ENCODE measurements at places on chromosomes 6 and 20. TPM values are rescaled to one million over a fixed set of nuclear protein-coding genes. Genes with fewer than 3 reads are reported as not detected.

- H3K36me3 ChIP-seq = peaks cover 3% of the 10 kb centered on the region
- no peaks in the 10 kb centered on the region for H3K27me3 ChIP-seq
- no peak overlapping the region for H3K4me3 ChIP-seq
- no peak for DNase-seq
Measured at GRCh38 chr6:12528581-12529363, 187.8 kb upstream of the PHACTR1 start.

DNA sequence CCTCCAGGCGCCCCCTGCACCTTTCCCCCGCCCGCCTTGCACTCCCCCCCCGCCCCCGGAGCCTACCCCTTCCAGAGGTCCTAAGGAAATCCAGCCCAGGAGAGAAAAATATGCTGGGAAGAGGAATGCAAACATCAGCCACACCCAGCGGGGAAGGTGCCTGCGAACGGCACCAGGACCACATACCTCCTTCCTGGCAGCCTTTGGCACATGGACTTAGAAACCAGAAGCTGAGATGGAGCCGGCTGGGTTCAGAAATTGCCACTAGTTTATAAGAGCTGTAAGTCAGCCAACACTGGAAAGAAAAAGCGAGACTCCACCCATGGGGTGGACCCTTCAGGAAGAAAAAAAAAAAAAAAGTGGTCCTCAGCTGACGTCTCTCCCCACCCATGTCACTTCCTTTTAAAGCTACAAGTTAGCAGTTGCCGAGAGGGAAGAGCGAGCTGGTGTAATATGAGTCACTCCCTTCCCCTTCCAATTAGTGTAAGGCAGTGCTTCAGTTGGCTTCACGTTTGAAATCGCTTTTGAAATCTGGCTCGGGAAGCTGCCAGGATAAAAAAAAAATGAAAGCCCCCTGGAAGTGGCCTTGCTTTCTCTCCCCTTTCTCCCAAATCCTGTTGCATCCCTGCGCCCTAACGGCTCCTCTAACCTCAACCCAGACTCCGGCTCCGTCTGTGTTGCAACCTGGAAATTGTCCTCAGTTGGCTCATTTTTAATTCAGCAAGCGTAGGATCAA, at the start of gene AGPAT4:
AGPAT4 (minus strand) TSS at position 310 of the 736 bp plus-strand sequence. CDS start 41,848 bp downstream, outside the sequence.
- DNase-seq = peak; percentile 55
- H3K27ac ChIP-seq = peak within 1 kb of the TSS; percentile 94
- peaks cover 1% of the 10 kb centered on the region for H3K27me3 ChIP-seq
- H3K4me3 ChIP-seq = peak within 1 kb of the TSS; percentile 88
- peaks cover 5% of the 10 kb centered on the region for H3K36me3 ChIP-seq

DNA sequence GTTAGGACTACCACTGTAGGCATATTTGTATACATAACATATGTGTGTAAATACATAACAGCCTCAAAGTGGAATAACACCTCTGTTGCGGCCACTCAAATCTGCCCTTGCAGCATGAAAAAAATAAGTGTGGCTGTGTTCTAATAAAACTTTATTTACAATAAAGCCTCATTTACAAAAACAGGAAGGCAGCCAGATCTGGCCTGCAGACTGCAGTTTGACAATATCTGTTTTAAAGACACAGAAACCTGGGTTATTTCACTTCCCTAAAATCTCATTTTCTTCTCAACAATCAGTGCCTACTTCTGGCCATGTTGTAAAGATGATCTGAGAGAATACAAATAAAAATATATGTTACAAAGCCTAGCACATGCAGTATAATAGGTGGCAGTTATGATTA, 53.9 kb upstream of the SCML4 start:
- no peaks in the 10 kb centered on the region for H3K27me3 ChIP-seq
- H3K27ac ChIP-seq = no peak overlapping the region

Gene TRIM38
- 15.8 TPM for total RNA-seq

DNA sequence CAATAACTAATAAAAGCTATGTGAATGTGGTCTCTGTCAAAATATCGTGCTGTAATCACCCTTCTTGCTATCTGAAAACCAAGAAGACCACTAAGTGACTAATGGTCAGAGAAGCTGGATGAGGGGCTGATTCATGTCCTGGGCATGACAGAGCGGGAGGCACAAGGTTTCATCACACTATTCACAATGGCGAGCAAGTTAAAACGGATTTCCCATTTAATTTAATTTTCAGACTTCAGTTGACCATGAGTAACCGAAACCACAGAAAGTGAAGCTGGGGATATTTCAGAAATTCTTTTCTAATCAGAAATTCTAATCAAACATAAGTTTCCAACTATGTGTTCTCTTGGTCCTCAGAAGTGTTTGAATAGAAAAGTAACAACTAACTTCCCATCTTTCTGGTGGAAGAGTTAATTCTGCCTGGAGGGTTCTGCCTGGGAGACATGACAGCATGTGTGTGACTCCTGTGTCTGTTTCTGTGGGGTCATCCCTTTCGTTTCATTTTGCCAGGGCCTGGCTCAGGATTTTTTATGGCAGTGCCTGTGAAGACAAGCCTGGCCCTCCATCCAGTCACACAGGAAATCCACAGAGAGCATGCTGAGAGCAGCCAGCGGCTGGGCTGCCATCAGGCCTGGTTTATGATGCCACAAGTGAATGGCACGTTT, 98.9 kb downstream of the FAM120B start:
- no peak overlapping the region for H3K4me3 ChIP-seq
- DNase-seq = no peak
- H3K27me3 ChIP-seq = no peaks in the 10 kb centered on the region
- peaks cover 3% of the 10 kb centered on the region for H3K4me1 ChIP-seq
- H3K27ac ChIP-seq = no peak overlapping the region

DNA sequence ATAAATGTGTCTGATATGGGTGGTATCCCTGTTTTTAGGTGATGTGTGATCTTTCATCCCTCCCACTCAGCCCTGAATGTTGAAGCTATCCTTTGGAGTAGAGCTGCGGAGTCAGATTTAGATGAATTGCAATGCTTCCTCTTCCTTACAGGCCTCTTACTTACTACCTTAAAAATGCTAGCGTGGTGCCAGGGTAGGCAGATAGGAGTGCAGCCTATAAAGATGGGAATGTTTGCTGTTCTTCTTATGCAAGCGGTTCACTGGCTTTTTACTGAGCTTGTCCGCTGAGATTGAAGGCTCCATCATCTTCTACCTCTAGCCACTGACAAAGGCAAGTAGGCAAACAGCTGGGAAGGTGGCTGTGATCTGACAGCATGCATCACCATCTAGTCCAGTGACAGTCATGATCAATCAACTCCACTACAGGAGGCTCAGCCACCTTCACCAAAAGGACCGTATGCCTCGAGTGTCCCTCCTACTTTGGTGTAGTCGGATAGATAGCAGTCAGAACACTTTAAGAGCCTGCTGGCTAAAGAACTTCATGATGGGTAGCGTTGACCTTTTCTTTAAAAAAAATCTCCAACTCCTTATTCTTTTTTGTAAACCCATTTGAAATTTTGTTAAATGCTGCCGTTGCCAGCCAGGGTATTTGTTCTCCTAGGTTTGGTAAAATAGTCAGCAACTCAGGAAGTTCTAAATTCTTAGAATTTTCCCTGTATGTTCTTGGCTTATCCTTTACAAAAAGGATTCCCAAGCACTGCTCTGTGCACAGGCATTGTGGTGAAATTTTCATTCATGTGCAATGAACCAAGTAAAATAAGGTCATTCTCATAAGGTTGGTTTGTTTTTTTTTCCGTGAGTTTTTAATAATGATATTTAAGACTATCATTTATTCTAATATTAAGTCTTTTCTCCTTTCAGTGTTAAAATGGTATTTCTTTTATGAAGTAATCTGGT, 169.6 kb downstream of the MTHFD1L start:
- peak overlapping the region; percentile 55 for H3K27ac ChIP-seq
- peaks cover 45% of the 10 kb centered on the region for H3K36me3 ChIP-seq
- DNase-seq = no peak
- no peak overlapping the region for H3K4me3 ChIP-seq
- no peaks in the 10 kb centered on the region for H3K27me3 ChIP-seq
- peaks cover 56% of the 10 kb centered on the region for H3K4me1 ChIP-seq

Gene HCRTR2
- 0.18 TPM for total RNA-seq

DNA sequence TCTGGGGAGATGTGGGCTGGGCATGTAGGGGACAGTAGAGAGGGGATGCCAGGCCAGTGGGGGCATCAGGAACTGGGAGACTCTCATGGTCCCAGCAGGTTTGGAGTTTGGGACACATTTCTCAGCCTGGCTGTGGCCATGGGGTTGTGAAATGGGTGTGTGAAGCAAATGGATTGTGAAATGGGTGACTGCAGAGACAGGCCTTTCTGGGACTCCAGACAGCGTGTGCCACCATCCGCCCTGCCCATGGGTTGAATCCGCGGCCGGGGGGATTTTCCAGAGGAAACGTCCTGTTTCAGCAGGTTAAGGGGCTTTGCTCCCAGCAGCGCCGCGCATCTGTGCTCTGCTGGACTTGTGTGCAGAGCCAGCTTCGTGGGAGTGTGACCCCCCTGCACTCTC, 3.7 kb upstream of the PMEPA1 start:
- DNase-seq = no peak
- no peak overlapping the region for H3K27ac ChIP-seq
- H3K4me3 ChIP-seq = no peak overlapping the region
- H3K27me3 ChIP-seq = no peaks in the 10 kb centered on the region
- H3K36me3 ChIP-seq = no peaks in the 10 kb centered on the region

Gene NR2E1
- not detected for total RNA-seq

Gene NHSL1
- 73.6 TPM for total RNA-seq

DNA sequence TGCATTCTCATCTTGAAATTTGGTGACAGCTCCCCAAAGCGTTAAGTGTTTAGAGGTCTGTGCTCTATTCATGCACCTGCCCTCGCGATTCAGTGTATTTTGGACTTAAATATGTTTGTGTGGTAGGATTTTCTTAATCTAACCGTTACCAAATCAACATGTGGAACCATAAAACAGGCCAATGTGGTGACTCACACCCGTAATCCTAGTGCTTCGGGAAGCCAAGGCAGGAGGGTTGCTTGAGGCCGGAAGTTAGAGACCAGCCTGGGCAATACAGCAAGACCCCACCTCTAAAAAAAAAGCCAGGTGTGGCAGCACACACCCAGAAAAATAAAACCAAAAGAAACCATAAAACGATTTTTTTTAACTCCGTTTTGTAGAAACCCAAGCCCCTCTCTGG, 31.5 kb downstream of the PYGB start:
- no peak overlapping the region for H3K4me3 ChIP-seq
- no peaks in the 10 kb centered on the region for H3K4me1 ChIP-seq
- H3K27me3 ChIP-seq = no peaks in the 10 kb centered on the region
- H3K27ac ChIP-seq = no peak overlapping the region
- peaks cover 22% of the 10 kb centered on the region for H3K36me3 ChIP-seq

Gene SNRPB
- 146 TPM for total RNA-seq

Gene KCNQ2
- total RNA-seq = 11.8 TPM

Gene RSPO4
- total RNA-seq = 8.9 TPM

- H3K36me3 ChIP-seq = no peaks in the 10 kb centered on the region
- H3K4me1 ChIP-seq = peaks cover 6% of the 10 kb centered on the region
- DNase-seq = no peak
- no peaks in the 10 kb centered on the region for H3K27me3 ChIP-seq
- H3K4me3 ChIP-seq = no peak overlapping the region
Measured at GRCh38 chr6:156713548-156713947, 63.6 kb upstream of the ARID1B start.

Gene NKX2-2
- not detected for total RNA-seq

DNA sequence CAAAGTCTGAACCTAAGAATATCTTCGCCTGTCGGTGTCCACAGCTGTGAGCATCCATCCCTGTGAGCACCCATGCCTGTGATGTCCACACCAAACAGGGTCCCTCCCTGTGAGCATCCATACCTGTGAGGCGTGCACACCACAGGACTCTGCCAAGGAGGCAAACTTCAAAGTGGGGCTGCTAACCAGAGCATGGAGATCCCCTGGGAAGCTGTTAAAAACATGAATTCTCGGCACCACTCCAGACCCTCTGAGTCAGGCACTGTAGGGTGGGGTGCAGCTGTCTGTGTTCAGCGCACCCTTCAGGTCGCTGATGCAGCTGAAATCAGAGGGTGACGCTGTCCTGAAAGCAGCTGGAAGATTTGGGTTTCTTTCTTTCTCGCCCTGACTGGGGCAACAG, 85.4 kb upstream of the NXT1 start:
- no peaks in the 10 kb centered on the region for H3K27me3 ChIP-seq
- DNase-seq = no peak

GRCh38 chr6:57173886-57174510, 1.9 kb downstream of the BAG2 start:
- no peak for DNase-seq
- H3K4me3 ChIP-seq = peak overlapping the region; percentile 77
- H3K36me3 ChIP-seq = no peaks in the 10 kb centered on the region
- H3K27ac ChIP-seq = peak overlapping the region; percentile 71
- H3K4me1 ChIP-seq = peaks cover 24% of the 10 kb centered on the region

GRCh38 chr6:30837432-30837831, 46.9 kb upstream of the DDR1 start:
- no peaks in the 10 kb centered on the region for H3K27me3 ChIP-seq
- H3K4me3 ChIP-seq = no peak overlapping the region
- H3K4me1 ChIP-seq = peaks cover 41% of the 10 kb centered on the region
- no peak for DNase-seq
- peak overlapping the region; percentile 64 for H3K27ac ChIP-seq
- no peaks in the 10 kb centered on the region for H3K36me3 ChIP-seq

Gene NKX2-4
- not detected for total RNA-seq

Gene AHI1
- total RNA-seq = 41.6 TPM

Gene PLG
- total RNA-seq = 0.22 TPM

GRCh38 chr6:93823489-93823888, 404.1 kb upstream of the EPHA7 start:
- H3K27me3 ChIP-seq = no peaks in the 10 kb centered on the region
- H3K4me3 ChIP-seq = no peak overlapping the region
- no peak for DNase-seq
- H3K27ac ChIP-seq = no peak overlapping the region

DNA sequence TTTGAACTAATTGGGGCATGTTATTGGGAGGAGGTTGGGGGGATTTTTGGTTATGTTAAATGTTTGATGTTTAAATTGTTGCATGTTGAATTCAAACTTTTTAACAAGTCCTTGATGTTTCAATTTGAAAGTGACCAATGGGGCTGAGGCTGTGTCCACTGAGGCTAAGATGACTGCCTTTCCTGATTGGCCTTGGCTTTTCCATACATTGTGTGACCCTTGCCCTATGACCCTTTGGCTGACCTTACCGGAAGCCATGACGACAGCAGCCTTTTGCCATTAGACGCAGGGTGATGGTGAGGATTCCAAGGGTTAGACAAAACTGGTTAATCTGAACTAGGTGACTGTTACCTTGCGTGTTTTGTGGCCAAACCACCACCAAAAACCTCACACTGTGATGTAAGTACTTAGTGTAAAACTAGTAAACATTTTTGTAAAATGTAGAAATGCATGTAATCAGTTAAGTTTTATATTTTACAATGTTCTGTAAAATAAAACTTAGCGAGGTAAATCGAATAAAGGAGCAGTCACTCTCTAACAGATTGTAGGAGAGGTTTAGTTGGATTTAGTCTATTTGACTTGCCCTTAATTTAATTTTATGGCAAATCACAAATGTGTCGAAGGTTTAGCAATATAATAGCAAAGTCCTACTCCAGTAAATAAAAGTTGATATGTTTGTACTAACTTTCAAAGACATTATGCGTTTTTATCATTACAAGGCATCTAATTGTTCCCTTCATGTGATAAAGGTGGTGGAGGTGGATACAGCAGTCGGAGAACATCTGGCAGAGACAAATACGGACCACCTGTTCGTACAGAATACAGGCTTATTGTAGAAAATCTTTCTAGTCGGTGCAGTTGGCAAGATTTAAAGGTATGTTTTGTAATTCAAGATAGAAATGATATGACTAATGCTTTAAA, 1.6 kb downstream of the SRSF6 start:
- H3K4me3 ChIP-seq = peak overlapping the region; percentile 88
- H3K27ac ChIP-seq = peak overlapping the region; percentile 47
- no peak for DNase-seq
- H3K36me3 ChIP-seq = peaks cover 37% of the 10 kb centered on the region
- H3K4me1 ChIP-seq = peaks cover 29% of the 10 kb centered on the region

Gene MCCD1
- total RNA-seq = not detected
